ENCODE measurements at places on chromosomes 13 and 19.
A peak's percentile ranks its signal among the peaks of the same experiment; 100 is the strongest.

DNA sequence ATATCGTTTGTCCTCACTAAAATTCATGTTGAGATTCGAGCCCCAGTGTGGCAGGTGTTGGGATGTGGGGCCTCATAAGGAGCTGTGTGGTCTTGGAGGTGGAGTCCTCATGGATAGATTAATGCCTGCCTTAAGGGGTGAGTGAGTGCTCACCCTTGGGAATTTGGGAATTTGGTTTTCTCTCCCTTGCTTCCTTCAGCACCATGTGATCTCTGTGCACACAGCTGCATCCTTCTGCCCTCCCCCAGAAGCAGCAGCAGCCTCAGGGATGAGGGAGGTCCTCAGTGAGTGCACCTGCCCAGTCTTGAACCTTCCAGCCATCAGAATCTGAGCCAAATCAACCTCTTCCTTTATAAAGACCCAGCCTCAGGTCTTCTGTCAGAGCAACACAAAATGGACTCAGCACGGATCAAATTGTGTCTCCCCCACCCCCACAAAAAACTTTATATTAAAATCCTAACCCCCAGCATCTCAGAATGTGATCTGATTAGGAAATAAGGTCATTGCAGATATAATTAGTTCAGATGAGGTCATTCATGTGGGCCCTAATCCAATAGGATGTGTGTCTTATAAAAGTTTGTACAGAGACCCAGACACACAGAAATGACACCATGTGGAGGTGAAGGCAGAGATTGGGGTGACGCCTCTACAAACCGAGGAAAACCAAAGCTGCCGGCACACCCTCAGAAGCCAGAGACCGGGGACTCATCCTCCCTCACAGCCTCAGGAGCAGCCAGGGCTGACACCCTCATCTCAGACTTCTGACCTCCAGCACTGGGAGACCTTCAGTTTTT lies 12.9 kb downstream of the CYTH2 start:
- no peak for DNase-seq

DNA sequence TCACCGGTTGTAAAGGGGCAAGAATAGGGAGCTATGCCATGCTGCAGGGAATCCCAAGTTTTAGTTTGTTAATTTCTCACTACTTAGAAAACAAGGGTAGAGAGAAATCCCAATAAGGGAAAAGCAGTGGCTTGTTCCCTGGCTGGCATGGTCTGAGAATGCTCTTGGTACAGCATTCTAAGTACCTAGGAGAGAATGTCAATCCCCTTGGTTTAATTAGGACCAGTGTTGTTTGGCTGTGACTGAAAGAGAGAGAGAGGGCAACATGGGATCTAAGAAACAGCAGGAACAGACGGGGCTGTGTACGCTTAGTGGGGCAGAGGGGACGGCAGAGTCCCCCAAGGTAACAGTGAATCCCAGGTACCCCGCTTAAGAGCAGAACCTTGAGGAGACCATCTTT lies 228.8 kb downstream of the PCDH9 start:
- no peak for DNase-seq

DNA sequence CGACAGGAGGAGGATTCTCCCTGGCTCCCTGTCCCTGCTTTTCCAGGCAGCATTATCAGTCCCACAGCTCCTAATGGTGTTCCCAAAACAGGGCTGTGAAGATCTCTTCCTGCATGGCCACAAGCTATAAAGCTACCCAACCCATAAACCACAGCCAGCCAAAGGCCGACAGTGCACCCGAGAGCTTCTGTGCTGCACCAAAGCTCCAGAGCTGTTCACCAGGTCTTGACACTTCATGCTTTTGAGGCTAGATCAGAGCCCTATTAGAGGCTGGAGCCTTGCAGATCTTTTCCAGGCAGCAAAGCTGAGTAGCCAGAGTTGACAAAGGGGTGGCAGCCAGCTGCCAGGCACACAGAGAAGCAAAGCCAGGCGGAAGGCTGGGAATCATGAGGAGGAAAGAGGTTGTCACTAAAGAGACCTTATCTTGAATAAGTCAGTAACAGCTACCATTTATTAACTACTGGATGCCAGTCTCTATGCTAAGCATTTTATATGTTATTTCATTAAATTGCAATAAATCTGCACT lies 180.4 kb downstream of the KATNAL1 start:
- peak; percentile 57 for DNase-seq

- no peak for DNase-seq
These were observed 14.3 kb downstream of the DPRX start for GRCh38 chr19:53646144-53646543.

GRCh38 chr13:42614436-42615035 lies 40.6 kb downstream of the TNFSF11 start:
- DNase-seq = no peak

GRCh38 chr13:50069261-50069660 lies 54.0 kb downstream of the KCNRG start:
- no peak for DNase-seq

GRCh38 chr13:49343255-49343654 lies 95.5 kb downstream of the CDADC1 start:
- DNase-seq = no peak
